ENCODE measurements at places on chromosomes 6 and 20.

DNA sequence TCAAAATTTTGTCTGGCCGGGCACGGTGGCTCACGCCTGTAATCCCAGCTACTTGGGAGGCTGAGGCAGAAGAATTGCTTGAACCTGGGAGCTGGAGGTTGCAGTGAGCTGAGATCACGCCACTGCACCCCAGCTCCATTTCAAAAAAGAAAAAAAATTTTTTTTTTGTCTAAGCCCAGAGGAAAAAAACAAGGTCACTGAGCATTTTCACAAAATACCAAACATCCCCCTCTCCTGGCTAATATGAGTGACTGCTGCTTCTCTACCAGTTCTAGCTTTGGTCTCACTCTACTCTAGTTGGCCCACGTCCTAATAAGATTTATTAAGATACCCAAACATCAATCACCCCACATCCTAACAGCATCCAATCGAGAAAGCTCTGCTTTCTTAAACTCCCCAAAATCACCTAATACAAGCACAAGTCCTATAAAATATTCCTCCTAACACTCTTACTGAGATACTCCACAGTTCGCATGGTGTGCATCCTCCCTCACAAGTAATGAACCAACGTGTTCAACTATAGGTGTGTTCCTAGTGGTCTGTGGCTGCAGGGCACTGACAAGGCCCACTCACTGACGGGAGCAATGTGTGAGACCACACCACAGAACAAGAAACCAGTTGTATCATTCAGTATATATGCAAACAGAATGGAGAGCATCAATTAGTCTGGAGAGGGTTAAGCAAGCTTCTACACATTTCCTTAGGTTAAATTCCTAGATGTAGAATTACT lies 64.2 kb downstream of the FKBP5 start:
- no peak for DNase-seq

DNA sequence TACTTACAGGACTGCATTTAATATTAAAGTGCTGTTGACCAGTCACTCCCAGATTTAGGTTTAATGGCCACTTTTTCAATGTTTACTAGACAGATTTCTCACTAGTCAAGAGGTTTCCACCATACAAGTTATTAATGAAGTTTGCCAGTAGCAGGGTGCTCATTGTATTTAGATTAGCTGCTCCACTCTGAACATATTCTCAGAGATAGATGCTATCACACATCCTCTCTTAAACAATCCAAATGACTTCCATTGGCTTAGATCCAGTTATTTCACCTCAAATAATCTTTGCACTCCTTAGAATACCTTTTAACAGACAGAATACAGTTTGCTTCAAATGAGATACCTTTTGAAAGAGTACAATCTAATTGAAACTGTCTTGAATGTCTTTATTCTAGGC lies 276.1 kb downstream of the HDGFL1 start:
- DNase-seq = no peak

- no peak for DNase-seq
Observed at GRCh38 chr6:140923048-140923447, 1209.7 kb upstream of the GJE1 start.

GRCh38 chr6:53112871-53113270 lies 35.8 kb downstream of the GCM1 start:
- DNase-seq = no peak

GRCh38 chr6:166487148-166487547 lies 99.3 kb downstream of the RAMACL start:
- DNase-seq = no peak

DNA sequence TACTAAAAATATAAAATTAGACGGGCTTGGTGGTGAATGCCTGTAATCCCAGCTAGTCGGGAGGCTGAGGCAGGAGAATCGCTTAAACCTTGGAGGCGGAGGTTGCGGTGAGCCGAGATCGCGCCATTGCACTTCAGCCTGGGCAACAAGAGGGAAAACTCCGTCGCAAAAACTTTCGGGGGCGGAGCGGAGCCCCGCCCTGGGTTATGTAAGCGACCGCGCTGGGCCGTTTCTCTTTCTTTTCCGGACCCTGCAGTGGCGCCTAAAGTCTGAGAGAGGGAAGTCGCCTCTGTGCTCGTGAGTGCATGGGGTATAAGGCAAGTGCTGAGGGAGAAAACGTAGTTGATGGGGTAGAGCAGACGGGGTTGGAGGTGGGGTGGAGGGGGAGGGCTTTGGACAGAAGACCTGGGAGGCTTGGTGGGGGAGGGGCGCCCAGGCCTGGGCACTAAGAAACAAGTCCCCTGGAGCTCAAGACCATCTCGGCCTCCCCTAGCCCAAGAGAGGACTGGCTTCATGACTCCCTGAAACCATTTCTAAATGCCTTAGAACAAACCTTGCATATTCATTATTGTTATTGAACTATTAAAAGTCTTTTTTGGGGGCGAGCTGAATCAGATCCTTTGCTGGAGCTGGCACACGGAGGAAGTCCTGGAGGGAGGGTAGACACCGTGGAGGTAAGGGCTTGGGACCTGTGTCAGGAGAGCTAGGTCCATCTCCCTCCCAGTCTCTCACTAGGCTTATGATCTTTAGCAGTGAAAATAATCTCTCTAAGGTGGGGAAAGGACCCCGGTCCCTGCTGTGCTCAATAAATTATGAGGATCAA lies 2.7 kb upstream of the MICA start:
- peak; percentile 69 for DNase-seq

DNA sequence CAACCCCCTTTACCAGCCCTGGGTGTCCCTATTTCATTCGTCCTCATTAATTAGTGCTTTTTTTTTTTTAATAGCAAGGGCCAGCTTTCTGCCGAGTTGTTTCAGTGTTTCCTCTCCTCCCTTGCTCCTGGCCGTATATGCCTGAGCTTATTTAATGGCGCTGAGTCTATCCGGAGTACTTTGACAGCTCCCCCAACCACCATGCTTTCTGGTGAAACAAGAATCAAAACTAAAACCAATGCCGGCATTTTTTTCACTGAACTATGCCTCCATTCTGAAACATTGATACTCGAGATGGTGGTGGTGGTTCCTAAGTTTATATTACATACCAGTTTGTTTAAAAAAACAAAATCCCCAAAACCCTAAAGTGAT lies 1.2 kb downstream of the DCBLD1 start:
- DNase-seq = peak; percentile 24

GRCh38 chr6:55009131-55009530 lies 162.6 kb downstream of the FAM83B start:
- DNase-seq = no peak

- no peak for DNase-seq
Observed at GRCh38 chr20:3970016-3970415, 45.3 kb downstream of the RNF24 start.

GRCh38 chr20:50073500-50073899 lies 39.5 kb downstream of the UBE2V1 start:
- DNase-seq = no peak

DNA sequence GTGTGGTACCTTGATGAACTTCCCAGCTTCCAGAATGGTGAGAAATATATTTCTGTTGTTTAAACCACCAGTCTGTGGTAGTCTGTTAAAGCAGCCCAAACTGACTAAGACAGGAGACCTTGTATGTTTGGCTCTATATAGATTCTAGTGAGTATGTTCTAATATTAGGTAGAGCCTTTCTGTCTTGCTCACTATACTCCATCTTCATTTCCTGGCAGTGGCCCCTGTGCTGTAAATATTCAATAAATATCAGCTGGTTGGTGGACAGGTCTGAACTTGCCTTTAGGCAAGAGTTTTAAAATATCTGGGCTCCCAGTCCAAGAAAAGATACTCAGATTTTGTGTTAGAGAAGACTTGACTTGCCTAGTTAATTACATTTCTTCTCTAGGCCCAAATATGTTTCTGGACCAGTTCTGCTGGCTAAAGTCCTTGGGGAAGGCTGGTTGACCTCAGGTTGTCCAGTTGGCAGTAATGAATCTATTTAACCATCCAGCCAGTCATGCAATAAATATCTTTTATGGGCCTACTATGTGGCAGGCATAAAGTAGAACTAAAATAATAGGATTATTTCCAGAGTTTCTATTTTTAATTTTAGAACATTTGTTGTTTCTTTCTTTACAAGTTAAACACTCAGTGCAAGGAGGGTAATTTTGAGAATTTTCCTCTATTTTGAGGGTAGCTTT lies 22.3 kb downstream of the PPP1R14C start:
- no peak for DNase-seq

- peak; percentile 63 for DNase-seq
Observed at GRCh38 chr20:20824924-20825584, 112.6 kb upstream of the RALGAPA2 start.

- no peak for DNase-seq
Observed at GRCh38 chr6:133441491-133441890, 200.3 kb downstream of the EYA4 start.

DNA sequence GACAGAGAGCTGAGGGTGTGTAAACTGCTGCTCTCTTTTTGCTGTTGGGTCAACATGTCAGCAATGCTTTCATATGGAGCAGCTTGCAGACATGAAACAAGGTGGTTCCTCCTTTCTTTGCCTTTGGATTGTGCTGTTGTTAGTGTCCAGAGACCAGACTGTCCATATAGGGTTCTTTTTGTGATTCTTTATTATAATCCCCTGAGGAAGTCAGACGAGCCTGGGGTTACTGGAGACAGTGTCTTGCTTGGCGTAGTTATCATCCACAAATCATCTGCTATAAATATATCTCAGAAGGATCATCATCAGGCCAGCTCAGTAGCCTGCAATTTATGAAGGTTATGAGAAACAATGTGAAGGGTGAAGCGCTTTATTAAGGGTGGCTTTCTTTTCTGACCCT lies 2.3 kb upstream of the ADGRB3 start:
- no peak for DNase-seq

GRCh38 chr20:3902446-3902845 lies 13.3 kb downstream of the PANK2 start:
- no peak for DNase-seq

DNA sequence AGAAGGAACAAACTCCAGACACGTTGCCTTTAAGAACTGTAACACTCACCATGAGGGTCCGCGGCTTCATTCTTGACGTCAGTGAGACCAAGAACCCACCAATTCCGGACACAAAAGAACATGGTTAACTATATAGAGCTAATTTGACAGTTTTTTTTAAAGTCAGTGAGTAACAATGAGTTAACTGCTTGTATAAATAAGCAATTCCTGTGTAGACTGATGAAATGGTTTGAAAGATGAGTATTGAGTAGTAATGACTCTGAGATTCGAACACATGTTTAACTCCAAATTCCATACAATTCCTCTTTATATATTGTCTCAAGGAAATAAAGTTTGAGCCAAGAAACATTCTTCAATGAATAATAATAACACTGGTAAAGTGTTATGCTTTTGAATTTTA lies 478.0 kb downstream of the MMUT start:
- DNase-seq = no peak

GRCh38 chr6:43667245-43668150 lies 20.1 kb downstream of the MRPS18A start:
- DNase-seq = peak; percentile 69

- DNase-seq = no peak
Observed at GRCh38 chr6:125117818-125118217, 35.8 kb upstream of the TPD52L1 start.

- no peak for DNase-seq
Observed at GRCh38 chr20:40863355-40863919, 165.2 kb upstream of the TOP1 start.

DNA sequence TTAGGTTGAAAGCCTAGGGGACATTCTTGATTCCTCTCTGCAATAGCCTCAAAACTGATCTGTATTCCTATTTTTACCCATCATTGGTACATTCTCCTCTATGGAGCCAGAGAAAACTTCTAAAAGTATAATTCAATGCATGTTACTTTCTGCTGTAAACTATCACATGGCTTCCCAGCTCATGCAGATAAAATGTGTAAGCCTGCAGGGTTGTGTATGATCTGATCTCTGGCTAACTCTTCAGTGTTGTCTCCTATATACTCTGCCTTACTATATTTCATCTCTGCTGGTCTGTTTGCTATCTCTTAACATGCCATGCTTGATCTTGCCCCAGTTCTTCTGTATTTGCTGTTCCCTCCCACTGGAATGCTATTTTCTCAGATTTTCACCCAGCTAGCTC lies 323.3 kb upstream of the RSPO3 start:
- DNase-seq = no peak

DNA sequence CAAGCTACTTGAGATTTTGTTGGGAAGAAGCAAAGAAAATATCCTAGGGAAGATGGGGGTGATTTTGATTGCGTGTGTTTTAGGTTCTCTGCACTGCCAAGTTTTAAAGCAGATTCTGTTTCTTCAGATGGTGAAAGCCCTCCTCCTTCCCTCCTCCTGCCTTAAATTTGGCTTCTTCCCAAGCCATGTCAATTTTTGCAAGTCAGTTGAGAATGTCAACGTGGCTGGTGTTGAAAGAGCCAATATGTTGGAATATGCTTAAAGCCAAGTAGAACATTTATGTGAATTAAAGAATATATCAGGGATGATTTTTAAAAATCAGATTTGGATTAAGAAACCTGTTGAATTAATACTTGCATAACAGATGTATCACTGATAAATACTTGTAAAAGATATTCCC lies 270.8 kb downstream of the ARID1B start:
- DNase-seq = no peak

- no peak for DNase-seq
Observed at GRCh38 chr6:35309611-35310264, 12.1 kb downstream of the DEF6 start.

DNA sequence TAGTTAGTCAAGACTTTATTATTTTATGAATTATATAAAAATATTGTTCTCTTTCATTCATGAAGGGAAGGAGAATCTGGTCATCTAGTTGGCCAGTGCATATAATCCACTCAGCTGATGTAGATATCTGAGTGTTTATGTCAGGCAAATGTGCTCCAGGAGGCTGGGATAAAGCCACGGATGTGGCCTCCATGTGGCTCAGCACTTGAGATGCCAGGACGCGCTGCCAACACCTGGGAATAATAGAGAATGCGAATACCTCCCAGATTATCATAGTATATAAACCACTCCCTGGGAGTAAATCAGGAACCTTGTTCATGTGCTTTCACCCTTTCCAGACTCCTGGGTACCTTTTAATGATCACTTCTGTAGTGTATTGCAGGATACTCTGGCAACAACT lies 1006.0 kb downstream of the KIF16B start:
- no peak for DNase-seq

- no peak for DNase-seq
Observed at GRCh38 chr6:129747588-129748112, 37.7 kb upstream of the ARHGAP18 start.

GRCh38 chr20:48659858-48660257 lies 167.9 kb downstream of the PREX1 start:
- no peak for DNase-seq

DNA sequence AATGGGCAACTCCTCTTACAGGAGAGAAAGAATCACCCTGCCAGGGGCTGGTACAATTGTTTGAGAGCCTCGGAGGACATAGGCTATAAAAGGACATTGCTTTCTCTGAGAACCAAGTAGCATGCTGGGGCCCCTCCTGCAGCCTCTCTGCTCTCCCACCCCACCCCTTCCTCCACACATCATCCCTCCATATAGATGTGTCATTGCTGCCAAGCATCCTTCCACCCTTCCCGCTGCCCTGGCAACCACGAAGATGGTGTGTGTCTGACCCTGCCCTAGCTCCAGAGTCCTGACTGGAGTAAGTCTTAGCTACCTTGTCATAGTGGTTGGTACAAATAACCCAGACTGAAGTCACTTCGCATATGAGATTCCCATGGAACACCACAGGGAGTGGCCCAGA lies 129.7 kb downstream of the SNX5 start:
- no peak for DNase-seq
